ENCODE measurements at places on chromosomes 7 and 10. TPM values are rescaled to one million over a fixed set of nuclear protein-coding genes. Genes with fewer than 3 reads are reported as not detected.

SPDYE11 gene
- total RNA-seq: not detected

DNA sequence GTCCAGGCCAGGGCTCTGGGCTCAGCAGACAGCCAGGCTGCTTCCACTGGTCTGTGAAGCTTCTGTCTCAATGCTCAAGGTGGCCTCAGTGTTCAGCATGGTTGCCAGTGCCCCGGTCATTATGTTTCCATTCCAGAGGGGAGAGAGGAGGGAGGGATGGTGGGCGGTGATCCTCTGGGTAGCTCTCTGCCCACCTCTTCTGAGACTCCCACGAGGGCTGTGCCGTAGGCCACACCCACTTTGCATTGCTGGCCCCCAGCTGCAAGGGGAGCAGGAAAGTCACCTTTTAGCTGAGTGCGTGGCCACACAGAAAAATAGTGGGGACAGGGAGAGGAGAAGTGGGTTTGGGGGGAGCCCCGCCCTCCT is 42.5 kb downstream of the FOXK1 start:
- DNase-seq: no peak

CHN2 gene
- 2.1 TPM for total RNA-seq

DNA sequence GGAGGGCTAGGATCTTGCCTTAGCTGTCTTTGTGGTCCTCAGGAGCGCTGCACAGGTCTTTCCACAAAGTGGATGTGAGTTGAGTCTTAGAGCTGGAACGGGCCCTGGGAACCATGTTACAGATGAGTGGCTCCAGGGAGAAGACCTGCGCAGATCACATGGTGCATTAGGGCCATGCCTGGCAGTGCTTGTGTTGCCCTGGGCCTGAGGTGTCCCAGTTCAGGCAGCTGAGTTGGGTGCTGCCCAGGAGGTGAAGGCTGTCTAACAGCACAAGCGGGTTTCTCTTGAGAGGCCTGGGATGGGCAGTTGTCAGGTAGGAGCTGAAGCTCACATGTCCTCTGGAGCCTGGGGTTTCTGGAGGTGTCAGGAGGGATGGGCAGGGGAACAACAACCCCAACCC is 33.7 kb upstream of the ANKRD2 start:
- DNase-seq: no peak

DNA sequence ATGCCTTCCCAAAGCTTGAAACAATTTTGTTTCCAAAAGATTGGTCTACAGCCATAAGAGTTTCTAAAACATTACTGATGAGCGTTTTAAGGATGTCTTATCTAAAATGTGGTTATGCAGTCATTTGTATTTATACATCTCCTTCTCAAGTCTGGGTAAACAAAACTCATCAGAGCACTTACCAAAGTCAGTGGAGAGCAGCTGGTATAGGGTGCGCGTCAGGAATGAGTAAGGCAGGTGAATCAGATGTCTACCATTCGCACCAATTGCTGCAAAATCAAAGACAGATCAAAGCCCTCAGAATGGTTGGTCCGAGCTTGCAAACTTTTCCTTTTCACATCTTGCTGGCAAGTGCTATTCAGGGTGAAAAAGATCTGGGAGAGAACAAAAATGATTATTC is 65.6 kb upstream of the FAM171A1 start:
- DNase-seq: no peak

DNA sequence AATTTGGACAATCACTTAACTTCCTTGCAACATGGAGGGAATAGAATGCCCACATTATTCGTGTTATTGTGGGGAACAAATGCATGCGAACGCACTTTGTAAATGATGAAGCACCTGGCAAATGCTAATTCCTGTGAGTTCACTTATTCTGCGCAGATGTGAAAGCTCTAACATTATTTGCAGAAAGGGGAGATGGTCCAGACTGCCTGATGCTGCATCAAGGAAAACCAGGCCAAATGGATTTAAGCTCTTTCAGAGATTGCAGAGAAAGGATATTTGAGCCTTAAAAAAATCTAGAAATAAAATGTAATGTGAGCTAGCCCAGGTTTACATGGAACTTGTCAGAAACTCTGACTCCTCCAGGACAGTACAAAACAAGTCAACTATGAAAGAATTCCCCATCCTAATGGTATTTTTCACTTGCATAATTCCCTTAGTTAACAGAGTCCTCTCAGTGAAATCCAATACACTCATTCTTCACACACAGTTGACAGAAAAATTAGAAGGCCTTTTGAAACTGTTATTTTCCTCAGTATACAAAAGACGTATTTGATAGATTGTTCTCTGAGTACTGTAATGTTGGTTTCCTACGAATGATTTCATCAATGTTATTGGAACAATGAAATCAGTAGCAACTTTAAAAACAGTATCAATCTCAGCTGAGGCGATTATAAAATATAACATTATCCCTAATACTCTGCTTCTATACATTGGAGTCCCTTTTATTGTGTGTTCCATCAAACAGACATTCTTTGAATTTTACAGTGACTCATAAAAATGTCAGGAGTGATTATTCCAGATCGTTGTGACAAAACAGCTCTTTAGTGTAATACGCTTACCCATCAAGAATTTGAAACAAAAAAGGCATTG is 136.3 kb upstream of the ANK3 start:
- no peak for DNase-seq

DNA sequence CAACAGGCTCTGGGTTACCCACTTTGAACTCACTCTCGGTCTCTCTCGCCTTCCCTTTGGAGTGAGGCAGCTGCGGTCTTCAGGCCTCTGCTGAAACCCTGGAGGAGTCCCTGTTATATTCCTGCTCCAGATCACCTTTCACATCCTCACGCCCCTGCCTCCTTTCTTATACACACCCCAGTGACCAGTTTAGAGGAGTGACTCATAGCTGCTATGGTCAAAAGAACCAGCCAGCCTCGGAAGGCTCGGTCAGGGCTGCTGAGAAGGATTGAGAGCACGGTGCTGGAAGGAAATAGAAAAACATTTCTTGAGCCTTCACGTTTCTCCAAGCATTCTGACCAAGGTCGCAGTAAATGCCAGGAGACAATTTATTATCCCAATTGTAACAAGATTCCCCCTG is 28.3 kb upstream of the SVOPL start:
- no peak for DNase-seq

DNA sequence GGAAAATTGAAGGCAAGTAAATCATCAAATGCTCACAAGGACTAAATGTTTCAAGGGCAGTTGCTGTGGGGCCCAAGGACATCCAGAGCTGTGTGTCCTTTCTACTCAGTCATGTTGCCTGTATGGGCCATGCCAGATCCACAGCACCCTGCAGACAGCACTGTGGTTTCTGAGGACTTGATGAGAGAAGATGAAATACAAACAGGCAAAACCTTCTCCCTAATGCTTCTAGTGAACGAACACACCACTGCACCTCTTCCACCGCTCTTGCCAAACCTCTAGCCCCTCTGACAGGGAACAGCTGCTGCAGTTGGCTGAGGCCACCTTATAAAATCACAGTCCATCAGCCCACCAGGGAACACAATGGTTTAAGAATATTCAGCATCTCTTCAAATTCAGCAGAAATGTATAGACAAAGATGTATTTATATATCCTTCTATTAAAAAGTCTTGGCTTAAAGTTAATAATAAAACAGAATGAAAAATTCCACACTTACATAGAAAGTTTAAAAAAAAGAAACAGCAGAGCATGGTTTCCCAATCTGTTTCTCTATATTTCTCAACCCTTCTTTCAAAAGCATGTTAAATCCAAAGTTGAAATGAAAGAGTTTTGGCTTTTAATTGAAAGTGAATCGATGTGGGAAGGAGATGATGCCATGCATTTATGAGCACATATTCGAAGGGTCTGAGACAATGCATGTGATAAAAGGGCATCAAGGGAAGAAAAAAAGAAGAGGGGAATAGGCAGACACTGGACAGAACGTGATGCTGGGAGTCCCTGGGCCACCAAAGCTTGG is 14.0 kb downstream of the CYP3A7 start:
- DNase-seq: no peak

POT1 gene
- 27.3 TPM for total RNA-seq

GRCh38 chr10:128298587-128298986 is 172.4 kb upstream of the MKI67 start:
- no peak for DNase-seq

EN2 gene
- total RNA-seq: 0.07 TPM

DNA sequence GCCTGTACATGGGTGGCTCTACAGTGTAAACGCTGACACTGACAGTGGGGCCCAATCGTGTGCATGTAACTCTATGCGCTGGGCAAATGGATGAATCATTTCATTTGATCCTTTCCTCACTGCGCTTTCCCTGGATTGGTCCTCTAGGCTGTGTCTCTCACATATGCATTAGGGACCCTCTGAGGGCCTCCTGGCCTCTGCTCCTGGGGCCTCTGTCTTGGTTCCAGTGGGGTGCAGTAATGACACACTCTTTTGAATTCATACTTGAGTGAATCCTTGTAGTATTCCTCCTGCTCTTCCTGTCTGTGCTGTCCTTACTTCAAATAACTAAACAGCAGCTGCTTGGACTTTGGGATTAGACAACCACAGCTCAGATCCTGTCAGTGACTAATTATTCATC is 176.5 kb upstream of the ADO start:
- no peak for DNase-seq

DNA sequence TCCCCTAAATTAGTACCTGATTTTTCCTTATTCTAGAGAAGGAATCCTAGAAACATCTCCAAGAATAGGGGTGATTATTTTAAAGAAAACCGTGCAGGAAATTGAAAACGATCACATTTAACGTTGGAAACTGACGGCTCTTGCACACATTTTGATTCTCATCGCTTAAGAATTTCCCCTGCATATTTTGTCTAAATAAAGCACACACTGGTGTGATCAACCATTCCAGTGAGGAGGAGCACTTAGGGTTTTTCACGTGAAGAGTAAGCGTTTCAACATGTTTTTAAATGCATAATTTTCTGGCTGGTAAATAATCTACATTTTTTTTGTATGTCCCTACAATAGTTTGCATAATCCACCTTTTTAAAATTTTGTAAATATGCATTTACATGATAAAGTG is 229.7 kb upstream of the PFKP start:
- DNase-seq: no peak

All from natural killer cell treated with Interleukin-12 subunit alpha and Interleukin-12 subunit beta and Interleukin-15 and Interleukin-18, amount 100 ng/mL, for 72 hours (primary cell).